LNCaP clone FGC (cell line): ENCODE measurements at places on chromosomes 3 and 15.

GRCh38 chr3:49133226-49133951 is 539 bp upstream of the LAMB2 start:
- DNase-seq, result peak; percentile 63

DNA sequence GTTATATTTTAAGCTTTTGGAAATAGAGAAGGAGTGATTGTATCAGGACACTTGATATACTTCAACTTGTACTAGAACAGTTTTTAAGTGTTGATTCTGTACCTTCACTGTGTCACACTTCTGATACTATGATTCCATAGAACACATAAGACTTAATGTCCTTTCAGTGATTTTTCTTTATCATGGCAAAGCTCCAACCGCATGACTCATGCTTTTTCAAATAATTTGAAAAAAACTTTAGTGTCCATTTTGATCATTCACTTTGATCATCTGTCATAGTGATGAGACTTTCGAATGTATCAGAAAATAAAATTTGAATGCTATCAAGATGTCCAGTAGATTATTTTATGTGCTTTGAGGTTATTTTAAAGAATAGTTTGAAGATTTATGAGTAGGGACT is 32.0 kb downstream of the AP4E1 start:
- DNase-seq, result peak; percentile 32

GRCh38 chr3:101824702-101825101 is 24.6 kb upstream of the NFKBIZ start:
- DNase-seq, result no peak

GRCh38 chr3:52986938-52987337 is 58.9 kb downstream of the SFMBT1 start:
- DNase-seq, result no peak

DNA sequence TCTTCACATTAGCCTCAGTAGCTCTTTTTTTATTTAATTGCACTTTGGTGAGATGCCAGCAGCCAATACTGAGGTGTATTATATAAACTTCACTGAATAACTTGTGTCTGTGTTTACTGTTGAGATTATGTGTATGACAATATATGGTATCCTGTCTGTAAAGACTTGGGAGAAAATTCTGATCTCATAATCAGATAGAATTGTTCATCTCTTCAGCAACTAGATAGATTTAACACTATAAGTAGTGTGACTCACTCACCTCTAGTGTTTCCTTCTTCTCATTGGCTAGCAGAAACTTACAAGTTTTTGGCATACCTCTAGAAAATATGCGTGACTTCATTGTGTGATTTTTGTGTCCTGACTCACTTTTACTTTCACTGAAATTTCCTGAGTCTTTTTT is 67.6 kb upstream of the TGFBR2 start:
- DNase-seq, result no peak

DNA sequence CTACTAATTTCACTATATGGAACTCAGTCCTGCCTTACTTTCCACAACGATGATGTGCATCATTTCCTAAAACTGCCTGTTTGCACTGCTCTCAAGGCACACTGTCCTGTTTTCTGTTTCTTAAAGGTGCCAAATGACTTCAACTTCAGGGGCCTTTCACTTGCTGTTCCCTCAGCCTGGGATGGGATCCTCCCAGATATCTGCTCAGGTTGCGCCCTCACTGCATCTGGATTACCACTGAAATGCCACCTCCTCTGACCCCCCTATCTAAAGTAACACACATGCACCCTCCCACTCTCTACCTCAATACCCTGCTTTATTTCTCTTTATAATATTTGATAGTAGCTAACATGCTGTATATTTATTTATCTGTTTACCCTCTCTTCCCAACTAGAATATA is 123.8 kb upstream of the CMC1 start:
- no peak for DNase-seq

DNA sequence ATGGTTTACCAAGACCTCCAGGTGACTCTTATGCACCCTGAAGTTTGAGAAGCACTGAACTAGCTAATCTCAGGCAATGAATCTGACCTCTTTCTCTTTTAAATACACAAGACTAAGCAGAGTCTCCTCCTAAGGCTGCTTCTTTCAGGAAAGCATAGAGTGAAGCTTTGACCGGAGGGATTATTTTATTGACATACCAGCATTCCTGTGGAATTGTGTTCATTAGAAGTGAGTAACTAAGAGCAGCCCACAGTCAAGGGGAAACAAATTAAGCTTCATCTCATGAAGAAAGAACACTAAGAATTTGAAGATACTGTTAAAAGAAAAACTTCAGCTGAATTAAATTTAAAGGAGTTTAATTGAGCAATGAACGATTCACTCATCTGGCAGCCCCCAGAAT is 963.5 kb downstream of the NTRK3 start:
- DNase-seq, result no peak

GRCh38 chr3:65246561-65246960 is 558.8 kb upstream of the ADAMTS9 start:
- no peak for DNase-seq

DNA sequence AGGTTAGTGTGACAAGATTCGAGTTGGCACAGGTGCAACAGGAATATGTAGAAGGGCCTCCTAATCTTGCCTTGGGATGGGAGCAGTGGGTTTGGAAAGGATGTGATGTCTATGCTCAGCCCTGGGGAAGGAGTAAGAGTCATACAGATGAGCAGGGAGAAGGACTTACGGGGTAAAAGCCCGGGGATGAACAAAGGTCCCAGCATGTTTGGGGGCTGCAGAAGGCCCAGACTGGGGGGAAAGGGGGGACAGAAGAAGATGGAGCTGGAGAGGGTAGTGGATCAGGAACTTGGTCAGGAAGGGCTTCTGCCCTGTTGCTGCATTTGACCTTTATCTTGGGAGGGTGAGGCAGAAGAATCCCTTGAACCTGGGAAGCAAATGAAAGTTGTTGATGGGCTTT is 240.1 kb upstream of the ST8SIA2 start:
- DNase-seq, result no peak

- no peak for DNase-seq
These were observed 175.8 kb downstream of the TLE3 start for GRCh38 chr15:69921626-69922619.

GRCh38 chr3:37255990-37256308 is 81.6 kb upstream of the LRRFIP2 start:
- no peak for DNase-seq

DNA sequence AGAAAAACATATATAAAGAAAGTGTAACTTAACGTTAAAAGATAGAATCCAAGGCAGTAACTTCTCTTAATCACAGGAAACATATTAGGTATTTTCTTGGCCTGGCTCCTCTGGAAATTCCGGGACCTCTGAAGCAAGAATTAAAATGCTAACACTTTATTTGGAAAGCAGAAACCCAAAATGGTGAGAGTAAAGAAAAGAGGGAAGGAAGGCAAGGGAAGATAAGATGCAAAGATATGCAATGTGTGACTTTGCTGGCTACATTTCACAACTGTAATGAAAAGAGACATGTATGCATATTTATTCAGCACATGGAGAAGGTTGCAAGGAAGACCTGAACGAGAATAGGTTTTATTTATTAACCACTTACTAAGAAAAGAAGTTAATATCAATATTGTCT is 372.5 kb downstream of the TBL1XR1 start:
- no peak for DNase-seq

DNA sequence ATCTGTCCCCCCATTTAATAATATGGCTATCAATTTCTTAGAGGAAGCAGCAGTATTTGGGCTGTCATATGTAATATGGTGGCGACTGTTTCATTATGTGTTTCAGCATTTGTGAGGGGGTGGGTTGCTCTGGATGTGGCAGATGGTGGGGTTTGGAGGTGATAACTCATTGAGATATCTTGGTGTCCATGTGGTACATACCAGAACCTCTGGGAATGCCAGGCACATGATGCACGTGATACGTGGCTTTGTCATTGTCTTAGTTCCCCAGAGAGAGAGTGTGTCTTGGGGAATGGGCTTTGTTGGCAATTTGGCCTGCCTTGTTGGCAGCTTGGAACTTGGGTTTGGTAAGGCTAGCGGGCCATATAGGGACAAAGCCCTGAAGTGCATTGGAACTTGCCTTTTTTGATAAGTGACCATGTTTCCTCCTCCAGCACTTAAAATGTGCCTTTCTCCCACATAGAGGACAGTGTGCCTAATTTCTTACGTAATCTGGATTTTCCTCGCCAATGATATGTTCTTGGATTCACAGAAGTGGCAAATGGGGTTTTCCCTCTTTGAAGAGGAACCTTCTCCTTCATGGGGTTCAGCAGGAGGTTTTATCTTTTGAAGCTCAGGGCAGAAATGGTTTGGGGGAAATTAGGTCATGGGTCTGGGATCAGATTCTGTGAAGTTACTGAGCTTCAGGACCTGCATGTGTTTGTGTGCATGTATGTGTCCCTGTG is 79.5 kb downstream of the DNASE1L3 start:
- no peak for DNase-seq

DNA sequence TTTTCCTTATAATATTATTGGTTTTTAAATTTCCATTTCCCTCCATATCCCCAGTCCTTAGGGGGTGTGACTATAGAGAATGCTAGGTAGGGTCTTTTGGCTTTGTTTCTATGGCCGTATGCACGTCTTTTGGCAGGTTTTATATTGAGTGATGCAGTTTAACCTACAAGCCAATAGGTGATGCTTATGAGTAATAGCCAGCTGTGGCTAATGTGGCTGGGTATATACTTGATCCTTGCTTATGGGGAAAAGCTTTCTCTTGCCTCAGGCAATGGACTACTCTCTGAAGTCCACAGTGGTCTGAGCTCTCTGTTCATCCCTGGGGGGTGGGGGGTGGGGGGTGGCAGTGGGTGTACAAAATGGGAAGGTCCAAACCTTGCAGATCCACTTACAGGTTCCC is 223.9 kb downstream of the MFSD1 start:
- no peak for DNase-seq

- peak; percentile 77 for DNase-seq
These were observed 631.8 kb downstream of the AGBL1 start for GRCh38 chr15:86711476-86711875.

GRCh38 chr3:52525680-52526561 is 7.7 kb downstream of the NT5DC2 start:
- DNase-seq, result no peak

GRCh38 chr3:82001276-82001923 is 240.0 kb upstream of the GBE1 start:
- no peak for DNase-seq

DNA sequence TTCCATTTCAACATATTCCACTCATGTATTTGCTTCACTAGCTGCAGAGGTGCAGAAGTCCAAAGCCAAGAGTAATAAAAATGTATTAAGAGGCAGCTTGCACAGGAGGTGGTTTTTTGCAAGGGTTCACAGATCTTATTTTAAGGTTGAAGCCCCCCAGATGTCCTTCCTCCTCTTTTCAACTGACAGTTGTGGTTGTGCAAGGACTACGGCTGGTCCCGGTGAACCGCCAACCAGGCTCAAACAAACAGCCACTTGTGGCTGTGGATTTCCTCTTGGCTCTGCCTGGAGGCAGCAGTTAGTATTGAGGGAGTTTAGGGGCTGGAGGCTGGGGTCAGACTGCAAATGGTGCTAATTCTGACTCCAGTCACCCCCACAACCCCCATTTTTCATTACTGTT is 240.7 kb upstream of the TBC1D5 start:
- DNase-seq, result no peak

DNA sequence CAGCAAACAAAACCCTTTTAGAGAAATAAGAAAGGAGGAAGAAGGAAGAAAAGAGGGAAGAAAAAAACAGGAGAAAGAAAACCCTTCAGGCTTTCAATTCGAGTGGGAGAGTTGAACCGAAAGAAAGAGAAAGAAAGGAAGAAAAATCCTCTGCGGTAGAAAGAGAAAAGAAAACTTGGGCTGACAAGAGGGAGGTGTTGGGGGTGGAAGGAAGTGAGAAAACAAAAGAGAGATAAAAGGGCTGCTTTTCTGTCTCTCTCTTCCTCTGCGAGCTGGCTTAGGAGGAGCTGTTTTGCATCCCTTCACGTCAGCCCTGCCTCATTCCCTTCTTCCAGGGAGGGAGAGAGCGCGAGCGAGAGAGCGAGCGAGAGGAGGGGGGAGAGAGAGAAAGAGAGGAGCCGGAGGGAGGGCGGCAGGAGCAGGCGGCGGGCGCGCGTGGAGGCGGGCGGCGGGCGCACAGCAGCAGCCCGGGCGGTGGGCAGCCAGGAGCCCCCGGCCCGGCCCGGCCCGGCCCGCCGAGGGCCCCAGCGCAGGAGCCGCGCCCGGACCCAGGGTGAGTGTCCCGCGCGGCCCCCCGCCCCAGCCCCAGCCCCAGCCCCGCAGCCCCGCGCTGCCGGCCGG is at the start of gene ZNF710:
TSS of gene ZNF710 (plus strand) at position 263 of the 621 bp plus-strand sequence. CDS start 65,814 bp downstream, outside the sequence.
- DNase-seq, result no peak

DNA sequence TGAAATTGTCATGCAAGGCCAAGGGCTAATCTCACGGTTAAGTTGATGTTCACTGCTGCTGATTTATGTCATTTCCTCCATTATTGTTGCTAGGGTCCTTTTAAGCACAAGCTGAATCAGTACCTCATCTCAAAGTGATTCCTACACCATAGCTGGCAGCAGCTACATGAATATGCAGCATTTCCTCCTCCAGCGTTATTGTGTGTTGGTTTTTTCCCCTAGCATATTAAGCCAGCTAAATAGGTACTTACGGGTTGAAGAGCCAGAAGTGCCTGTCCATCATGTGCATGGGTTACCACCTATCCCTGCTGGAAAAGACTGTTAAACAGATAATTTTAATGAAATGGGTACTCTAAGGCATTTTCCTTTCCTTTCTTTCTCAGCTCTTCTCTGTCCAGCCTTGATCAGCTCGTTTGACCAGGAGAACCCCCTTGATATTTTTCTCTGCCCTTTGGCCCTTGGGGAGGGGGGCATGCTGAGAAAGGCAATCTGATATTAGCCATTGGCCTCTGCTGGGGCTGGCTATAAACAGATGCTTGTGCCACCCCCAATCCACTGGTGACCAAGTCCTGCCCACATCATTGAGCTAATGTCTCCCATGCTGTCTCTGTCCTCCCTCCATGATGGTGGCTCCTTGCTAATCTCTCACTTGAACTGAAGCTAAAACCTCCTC is 115.6 kb upstream of the PLXNA1 start:
- DNase-seq, result no peak

- DNase-seq, result no peak
These were observed 2.5 kb upstream of the FANCD2 start for GRCh38 chr3:10023587-10024310.

- no peak for DNase-seq
These were observed 34.0 kb downstream of the PRKCD start for GRCh38 chr3:53195066-53195450.

GRCh38 chr3:39146611-39147591 is 6.5 kb downstream of the CSRNP1 start:
- no peak for DNase-seq

- DNase-seq, result no peak
These were observed 2.1 kb upstream of the SHISA5 start for GRCh38 chr3:48505968-48506504.

DNA sequence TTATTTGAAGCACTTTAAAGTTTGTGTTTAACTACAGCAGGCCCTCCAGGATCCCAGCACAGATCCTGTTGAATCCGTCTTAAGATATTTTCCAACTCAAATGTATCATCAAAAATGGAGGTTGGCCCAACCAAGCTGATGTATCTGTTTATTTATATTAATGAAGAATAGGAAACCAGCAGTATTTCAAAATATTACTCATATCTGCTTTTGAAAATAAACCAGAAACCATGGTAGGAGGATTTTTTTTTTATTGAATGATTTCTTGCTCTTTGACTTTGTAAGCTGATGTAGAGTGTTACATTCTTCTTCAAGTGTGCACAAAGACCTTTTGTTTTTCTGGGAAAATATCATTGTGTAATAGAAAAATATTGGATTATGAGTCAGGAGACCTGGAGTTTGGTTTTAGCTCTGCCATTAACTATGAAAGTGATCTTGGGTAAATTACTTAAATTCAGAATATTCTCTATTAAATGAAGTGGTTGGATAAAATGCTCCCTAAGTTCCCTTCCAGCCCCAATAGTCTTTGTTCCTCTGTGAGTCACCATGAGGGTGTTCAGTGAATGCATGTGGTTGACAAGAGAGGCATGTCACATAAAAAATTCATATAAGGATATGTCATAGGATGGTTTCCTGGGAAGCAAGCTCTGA is 221.3 kb upstream of the GAP43 start:
- no peak for DNase-seq
